Globus pallidus (tissue), 1 donor: ENCODE measurements at places on chromosomes 2 and 18.

DNA sequence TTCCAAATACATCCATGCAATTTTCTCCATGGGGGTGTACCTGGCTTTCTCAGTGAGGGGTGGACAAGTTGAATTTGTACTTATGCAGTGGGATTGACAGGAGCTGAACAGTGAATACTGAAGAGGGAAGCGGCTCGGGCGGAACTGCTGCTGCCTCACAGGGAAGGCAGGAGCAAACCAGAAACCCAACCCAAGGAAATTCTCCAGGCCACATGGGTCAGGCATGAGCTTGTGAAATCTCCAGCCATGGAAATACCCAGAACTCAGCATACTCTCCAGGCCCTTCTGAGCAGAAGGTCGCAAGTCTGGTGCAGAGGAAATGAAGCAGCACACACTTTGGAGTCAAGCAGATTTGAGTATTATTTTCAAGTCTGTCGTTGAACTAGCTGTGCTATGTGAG lies 26.5 kb upstream of the INO80C start:
- DNase-seq = peak; percentile 37

GRCh38 chr2:3246928-3247714 lies 130.5 kb downstream of the EIPR1 start:
- no peak for DNase-seq

GRCh38 chr2:134508391-134508790 lies 210.4 kb downstream of the TMEM163 start:
- no peak for DNase-seq

DNA sequence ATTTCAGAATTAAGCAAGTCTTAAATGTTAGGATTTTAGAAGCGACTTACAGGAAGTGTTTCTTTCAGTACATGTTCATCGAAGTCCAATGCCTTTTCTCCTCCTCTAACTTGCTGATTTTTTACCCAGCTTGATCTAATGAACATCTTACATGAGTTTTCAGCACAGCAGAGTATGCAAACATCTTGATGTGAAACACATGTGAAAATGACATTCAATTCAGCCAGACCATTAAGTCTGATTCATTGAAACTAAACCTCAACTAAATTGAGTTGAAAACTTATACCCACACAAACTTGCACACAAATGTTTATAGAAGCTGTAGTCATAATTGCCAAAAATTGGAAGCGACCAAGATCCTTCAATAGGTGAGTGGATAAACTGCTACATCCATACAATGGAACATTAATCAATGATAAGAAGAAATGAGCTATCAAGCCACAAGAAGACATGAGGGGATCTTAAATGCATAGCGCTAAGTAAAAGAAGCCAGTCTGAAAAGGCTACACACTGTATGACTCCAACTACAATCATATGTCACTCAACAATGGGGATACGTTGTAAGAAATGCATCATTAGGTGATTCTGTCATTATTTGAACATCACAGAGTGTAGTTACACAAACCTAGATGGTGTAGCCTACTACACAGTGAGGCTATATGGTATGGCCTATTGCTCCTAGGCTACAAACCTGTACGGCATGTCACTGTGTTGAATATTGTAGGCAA lies 18.5 kb downstream of the PSTPIP2 start:
- DNase-seq = no peak

DNA sequence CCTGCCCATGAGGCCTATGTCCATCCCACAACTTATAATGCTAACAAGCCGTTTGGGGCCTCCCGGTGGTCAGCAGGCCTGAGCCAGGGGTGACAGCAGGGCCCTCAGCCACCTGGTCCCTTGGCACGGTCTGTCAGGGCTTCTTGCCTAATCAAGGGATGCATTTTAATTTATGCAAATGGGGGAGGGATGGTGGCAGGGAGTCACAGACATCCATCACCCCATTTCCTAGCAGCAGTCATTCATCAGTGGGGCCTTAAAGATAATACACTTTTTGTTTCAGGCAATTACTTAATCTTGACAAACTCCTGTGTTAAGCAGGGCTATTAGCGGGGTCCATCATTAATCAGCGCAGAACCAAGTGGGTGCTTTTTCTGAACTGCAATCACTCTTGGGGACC lies 174.5 kb downstream of the GLI2 start:
- no peak for DNase-seq
